ENCODE measurements at places on chromosomes 7 and 10.

- no peak for DNase-seq
These were observed 5.1 kb downstream of the SORCS3 start for GRCh38 chr10:104646146-104646545.

GRCh38 chr7:94998266-94999068, 91.1 kb downstream of the PPP1R9A start:
- no peak for DNase-seq

DNA sequence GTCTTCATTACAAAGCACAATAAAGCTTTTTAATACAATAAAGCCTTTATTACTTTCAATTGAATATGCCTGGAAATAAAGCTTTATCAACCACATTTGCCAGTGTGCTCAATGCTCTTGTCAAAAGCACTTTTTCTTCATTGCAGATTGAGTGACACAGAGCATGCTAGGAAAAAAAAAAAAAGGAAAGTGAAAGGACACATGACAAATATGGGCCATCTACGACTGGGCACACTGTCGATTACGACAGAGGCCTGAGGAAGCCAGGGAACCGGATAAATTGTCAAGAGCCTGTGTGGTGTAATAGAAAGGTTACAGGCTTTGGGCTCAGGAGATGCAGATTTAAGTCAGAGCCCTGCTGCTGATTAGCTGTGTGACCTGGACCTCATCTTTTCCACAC, 84.8 kb upstream of the LRGUK start:
- DNase-seq, result no peak

DNA sequence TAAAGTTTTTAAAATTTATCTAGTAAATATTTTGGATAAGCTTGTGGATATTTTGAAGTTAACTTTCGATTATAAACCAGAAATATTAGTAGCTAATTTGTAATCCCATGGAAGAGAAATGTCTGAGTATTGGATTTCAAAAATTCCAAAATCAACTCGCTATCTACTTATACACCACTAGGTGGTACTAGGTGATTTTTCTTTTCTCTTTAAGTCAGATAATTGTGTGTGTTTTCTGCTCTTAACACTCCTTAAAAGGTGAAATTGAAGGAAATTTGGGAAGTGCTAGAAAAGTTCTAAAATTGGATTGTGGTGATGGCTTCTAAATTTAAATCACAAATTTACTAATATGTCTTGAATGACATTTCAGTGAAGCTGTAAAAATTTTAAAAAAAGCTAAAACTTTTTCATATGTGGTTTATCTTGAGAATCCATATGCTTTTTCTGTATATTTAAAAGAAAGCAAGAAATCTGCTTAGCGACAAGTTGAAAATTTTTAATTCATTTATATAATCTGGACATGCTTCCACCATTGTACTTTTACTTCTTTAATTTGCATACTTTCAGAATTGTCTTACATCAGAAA, 90.2 kb downstream of the IPMK start:
- DNase-seq, result no peak

- no peak for DNase-seq
These were observed 82.8 kb upstream of the C7orf33 start for GRCh38 chr7:148507787-148508186.

DNA sequence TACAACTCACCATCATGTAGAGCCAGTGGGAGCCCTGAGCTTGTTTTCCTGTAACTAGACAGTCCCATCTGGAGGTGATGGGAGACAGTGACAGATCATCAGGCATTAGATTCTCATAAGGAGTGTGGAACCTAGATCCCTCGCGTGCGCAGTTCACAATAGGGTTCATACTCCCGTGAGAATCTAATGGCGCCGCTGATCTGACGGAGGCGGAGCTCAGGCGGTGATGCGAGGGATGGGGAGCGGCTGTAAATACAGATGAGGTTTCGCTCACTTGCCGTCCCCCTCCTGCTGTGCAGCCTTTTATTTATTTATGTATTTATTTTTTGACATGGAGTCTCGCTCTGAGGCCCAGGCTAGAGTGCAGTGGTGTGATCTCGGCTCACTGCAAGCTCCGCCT, 139.3 kb downstream of the CAMK1D start:
- DNase-seq, result no peak

DNA sequence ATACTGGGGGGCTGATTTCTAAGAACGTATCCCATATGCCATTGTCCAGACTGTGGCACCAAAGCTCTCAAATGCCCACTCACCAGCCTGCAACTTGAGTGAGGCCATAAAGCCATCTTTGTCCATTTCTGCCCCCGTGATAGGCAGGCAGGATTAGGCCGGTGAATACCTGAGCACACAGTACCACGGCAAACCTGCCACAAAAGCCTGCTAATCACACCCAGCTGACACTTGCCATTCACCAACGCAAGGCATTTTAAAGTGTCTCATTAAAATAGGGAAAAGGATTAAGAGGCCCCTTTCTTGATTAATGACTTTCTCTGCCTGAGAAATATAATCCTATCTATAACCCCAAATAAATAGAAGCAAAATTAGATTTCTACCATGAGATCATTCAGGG, 111.4 kb upstream of the NANOS1 start:
- no peak for DNase-seq

- DNase-seq, result no peak
These were observed 148.4 kb downstream of the TMEM26 start for GRCh38 chr10:61304746-61305145.

GRCh38 chr10:79904671-79905321, 44.1 kb downstream of the SFTPD start:
- no peak for DNase-seq

DNA sequence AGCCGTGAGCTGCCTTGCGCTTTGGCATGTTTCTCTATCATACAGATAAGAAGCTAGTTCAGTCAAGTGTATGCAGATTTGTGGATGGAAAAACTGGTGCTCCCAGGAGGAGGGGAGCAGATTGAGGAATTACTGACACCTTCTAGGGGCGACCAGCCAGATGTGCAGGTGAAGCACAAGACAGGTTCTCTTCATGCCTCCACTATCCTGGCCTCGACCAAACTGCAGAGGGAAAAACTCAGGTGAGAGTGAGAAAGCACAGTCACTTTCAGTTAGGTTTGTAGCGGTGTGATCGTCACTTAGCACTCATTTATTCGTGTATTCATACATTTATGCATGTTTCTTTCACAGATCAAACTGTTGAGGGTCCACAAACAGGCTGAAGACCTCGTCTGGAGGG, 600 bp upstream of the DBNL start:
- no peak for DNase-seq

GRCh38 chr7:21104124-21104500, 317.4 kb upstream of the SP8 start:
- DNase-seq, result no peak

DNA sequence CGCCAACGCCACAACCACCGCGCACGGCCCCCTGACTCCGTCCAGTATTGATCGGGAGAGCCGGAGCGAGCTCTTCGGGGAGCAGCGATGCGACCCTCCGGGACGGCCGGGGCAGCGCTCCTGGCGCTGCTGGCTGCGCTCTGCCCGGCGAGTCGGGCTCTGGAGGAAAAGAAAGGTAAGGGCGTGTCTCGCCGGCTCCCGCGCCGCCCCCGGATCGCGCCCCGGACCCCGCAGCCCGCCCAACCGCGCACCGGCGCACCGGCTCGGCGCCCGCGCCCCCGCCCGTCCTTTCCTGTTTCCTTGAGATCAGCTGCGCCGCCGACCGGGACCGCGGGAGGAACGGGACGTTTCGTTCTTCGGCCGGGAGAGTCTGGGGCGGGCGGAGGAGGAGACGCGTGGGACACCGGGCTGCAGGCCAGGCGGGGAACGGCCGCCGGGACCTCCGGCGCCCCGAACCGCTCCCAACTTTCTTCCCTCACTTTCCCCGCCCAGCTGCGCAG, 424 bp downstream of the EGFR start:
- peak; percentile 41 for DNase-seq

DNA sequence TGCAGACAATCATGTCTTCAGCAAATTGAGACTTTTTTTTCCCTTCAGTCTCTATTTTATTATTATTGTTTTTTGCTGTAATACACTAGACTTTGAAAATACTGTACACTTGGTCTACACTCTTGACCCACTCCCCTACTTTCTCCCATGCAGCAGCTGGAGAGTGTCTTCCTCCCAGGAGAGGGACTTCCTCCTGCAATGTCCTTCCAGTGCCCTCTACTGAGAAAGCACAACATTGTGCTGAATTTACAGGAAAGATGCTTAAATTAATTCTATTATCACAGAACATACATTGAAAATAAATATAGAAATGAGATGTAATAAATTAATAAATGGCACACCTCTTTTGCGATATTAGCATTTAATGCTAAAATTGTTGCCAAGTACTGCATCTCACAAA, 411.3 kb downstream of the CCSER2 start:
- no peak for DNase-seq

DNA sequence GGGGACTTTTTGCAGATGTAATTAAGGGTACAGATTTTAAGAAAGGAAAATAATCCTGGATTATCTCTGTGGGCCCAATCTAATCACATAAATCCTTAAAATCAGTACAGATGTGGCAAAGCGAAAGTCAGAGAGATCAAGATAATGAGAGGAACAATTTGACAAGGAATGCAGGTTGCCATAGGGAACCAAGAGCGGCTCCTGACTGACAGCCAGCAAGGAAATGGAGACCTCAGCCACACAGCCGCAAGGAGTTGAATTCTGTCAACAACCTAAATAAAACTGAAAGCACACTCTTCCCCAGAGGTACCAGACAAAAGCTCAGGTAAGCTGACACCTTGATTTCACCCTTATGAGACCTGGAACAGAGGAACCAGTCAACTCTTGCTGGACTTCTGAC, 3.4 kb upstream of the PNPLA8 start:
- peak; percentile 27 for DNase-seq

- DNase-seq, result no peak
These were observed 26.4 kb downstream of the PRF1 start for GRCh38 chr10:70575874-70576802.

- DNase-seq, result no peak
These were observed 71.9 kb downstream of the WIPF3 start for GRCh38 chr7:29878081-29878688.

GRCh38 chr7:34011696-34012095, 106.4 kb downstream of the BMPER start:
- no peak for DNase-seq

- no peak for DNase-seq
These were observed 103.5 kb downstream of the SRI start for GRCh38 chr7:88116235-88116795.

GRCh38 chr10:97689559-97690020, 2.5 kb upstream of the AVPI1 start:
- no peak for DNase-seq

- DNase-seq, result no peak
These were observed 55.8 kb upstream of the FGFR2 start for GRCh38 chr10:121654021-121654545.

- no peak for DNase-seq
These were observed 251.8 kb downstream of the MTERF1 start for GRCh38 chr7:91628742-91629141.

DNA sequence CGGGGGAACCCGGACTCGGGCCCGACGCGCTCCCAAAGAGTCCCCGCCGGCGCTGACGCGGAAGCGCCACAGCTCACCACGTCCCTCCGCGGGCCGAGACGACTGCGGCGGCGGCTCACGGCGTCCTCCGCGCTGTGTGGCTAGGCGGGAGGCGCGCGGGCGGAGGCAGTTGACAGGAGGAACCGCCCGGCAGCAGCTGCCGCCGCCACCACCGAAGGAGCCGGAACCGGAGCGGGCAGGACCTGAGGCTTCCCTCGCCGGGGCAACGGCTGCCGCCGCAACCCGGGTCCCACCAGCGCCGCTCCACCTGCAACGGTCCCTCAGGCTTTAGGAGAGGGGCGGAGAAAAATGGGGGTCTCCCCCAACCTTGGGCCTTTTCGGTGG, 334 bp downstream of the ZNF800 start:
- DNase-seq, result no peak

- DNase-seq, result no peak
These were observed 57.7 kb upstream of the SPOCK2 start for GRCh38 chr10:72146071-72146470.

- no peak for DNase-seq
These were observed 1.2 kb downstream of the GPNMB start for GRCh38 chr7:23247603-23248335.

All from D721Med (cell line).